Urothelium cell line (cell line): ENCODE measurements at places on chromosomes 2 and 18.

- no peak for DNase-seq
Observed at GRCh38 chr2:74278176-74278575, 65.0 kb downstream of the SLC4A5 start.

GRCh38 chr2:95375532-95376150 lies 26.9 kb upstream of the FAHD2A start:
- DNase-seq: no peak

GRCh38 chr2:119006441-119006840 lies 64.4 kb downstream of the MARCO start:
- DNase-seq: no peak

DNA sequence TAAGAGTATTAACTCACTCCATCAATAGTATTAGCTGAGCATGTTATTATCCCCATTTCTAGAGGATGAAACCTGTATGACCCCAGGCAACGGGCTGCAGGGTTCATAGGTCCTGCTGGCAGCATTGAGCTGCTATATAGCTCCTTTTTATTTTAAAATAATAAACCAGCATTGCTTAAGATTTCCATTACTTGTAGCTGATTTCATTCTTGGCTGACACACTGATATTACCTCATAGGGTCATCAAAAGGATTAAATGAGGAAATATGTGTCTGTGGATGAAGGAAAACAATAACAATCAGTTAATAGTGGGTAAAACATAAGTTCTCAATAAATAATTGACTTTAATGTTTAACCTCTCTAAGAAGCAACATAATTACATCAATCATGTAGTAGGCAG lies 48.3 kb upstream of the NRP2 start:
- DNase-seq: no peak

- DNase-seq: no peak
Observed at GRCh38 chr2:216426166-216426777, 14.0 kb downstream of the SMARCAL1 start.

DNA sequence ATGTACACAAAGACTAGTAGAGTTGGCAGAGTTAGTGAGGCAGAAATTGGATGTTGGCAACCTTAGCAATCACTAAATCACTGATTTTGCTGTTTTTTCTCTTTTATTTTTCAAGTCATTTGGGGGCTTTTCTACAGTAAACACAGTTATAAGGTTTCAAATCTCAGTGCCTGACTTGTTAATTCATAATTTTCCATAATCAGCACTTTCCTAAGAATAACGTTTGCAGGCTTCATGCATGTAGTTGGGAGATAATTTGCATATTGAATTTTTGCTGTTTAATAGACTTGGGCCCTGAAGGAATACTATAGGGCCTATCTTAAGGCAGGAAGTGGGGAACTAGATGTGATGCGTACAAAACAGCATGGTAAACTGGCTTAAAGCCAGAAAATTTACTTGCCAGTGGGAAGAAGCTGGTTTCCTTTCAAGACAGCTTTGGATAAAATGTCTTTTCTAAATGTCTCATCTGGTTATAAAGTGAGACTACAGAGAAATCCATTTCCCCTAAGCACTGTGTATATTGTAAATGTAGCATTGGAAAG lies 127.2 kb upstream of the SMIM21 start:
- DNase-seq: no peak

- DNase-seq: no peak
Observed at GRCh38 chr2:231965102-231965501, 3.6 kb downstream of the DIS3L2 start.

DNA sequence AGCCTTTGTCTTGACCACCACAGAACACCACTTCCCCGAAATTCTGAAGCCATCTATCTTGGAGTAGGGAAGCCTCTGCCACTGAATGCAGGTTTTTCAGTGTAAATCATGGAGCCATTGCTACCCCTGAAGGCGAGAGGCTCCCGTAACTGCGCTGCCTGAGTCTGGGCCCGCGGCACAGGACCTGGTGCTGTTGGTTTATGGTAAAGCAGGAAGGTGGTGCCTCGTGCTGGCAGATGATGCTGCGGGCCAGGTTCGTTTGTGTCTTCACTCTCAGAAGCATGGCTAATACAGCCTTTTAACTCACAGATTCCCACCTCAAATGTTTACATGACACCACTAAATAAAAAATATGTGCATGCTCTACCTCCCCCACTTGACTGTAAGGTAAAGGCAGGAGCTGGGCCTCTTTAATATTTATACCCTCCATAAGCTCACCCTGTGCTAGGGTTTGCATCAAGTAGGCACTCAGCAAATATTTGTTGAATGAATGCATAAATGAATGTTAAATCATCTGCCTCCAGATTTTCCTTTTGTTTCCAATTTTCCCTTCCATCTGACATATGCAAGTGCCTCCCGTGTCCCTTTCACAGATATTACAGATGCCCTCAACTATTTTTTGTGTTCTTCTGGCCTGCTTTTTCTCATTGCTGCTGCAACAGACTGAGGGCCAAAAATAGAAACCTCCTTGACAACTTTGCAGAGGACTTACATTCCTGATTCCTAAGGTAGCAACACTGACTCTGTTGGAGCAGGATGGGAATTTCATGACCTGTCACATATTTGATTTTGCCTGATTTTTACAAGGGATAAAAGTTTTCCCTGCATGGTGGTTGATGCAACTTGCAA lies 83.5 kb upstream of the CPO start:
- DNase-seq: no peak

DNA sequence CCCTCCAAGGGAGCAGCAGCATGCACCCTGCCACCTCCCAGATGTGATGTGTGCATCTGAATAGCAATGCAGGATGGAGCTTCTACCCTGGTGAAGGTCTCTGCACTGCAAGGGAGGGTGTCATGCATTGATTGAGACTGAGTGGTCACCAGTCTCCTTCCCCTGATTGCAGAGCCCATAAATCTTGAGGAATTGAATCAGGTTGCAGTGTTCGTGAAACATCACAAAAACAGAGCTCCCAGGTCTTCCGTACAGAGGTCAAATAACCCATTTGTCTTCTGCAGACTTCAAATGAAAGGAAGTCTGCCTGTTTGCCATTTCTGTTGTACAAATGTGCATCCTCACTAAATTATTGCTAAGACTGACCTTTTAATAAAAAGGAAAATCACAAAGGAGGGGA lies 136.8 kb downstream of the WDSUB1 start:
- DNase-seq: no peak

DNA sequence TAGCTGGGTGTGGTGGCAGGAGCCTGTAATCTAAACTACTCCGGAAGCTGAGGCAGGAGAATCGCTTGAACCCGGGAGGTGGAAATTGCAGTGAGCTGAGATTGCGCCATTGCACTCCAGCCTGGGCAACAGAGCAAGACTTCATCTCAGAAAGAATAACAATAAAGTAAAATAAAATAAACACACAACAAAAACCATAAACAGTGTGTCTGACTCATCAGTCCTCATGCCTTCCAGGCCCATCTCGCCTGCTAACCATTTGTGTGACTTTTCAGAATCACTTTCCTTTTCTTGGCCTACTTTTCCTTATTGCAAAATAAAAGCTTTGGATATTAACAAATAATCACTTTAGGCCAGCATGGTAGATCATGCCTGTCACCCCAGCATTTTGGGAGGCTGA lies 42.0 kb upstream of the ASXL2 start:
- DNase-seq: no peak

- DNase-seq: no peak
Observed at GRCh38 chr2:181789827-181790448, 101.6 kb upstream of the ITPRID2 start.

DNA sequence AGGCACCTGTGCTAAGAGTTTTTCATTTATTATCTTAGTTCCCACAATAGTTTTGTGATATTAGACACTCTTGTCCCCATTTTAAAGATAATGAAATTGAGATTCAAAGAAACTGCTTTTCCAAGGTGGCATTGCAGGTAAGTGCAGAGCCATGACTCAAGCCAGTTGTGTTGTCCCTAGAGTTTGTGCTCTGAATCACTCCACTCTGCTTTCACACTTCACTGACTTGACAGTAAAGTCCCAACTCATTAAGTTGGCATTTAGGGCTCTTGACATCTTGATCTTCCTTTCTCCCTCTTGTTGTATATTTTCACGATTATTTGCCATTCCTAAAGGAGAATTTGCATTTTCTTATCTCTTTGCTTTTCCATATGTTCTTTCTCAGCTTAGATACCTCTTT lies 114.3 kb downstream of the DIS3L2 start:
- no peak for DNase-seq

GRCh38 chr2:101725515-101726192 lies 28.1 kb downstream of the MAP4K4 start:
- DNase-seq: no peak

DNA sequence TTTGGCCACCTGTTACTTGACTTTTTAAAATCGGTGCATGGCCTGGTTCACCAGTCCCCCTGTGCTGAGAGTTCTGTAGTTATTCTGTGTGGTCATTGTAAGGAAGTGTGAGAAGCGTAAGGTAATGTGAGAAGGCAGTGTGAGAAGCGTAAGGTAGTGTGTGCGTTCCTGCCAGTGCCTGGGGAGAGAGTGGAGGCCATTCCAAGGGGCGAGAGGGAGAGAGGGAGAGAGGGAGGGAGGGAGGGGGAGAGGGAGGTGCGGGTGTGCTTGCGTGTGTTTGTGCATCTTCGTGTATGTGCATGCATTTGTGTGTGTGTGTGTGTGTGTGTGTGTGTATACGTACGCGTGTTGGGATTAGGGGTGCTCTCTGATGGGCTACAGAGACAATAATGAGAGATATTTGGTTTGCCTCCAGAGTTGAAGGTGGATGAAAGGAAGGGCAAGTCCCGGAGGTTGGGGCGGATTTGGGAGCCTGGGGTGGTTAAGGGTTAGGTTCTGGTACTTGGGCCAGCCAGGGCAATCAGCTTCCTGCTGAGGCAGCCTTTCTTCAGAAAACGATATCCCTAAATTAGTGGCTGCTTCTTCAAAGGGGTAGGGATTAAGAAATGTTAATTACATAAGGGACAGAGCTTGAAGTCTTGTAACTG lies 53.7 kb downstream of the SGPP2 start:
- no peak for DNase-seq

DNA sequence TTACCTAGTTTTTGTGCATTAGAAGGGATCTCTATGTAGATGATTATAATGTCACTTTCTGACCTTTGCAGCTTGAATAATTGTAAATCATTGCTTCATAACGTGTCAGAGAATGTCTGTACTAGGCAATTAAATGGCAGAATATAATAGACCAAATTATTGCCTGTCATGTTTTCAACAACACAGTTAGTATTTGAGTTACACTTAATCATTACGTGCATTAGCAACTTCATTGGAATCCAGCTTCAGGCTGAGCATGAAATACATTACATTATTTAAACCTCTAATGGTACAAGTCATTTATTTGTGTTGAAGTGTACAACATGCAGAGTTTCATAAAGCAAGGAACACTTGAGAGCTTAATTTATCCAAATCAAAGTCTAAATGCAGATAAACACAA lies 48.0 kb downstream of the ZNF407 start:
- no peak for DNase-seq

DNA sequence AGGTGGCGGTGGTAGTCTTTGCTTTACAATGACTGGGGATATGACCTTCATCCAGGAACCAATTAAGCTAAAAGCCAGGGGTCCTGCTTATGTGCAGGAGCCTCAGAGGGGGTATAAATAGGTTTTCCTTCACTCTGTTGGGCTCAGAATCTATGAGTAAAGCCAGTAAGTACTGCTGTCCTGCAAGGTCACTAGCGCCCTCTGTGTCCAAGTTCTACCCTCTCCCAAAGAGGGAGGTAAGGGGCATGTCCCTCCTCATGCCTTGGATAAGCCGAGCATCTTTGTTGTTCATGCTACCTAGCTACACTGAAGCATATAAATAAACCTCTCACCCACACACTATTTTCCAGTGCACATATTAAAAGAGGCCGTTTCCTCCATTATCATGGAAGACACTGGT lies 79.4 kb downstream of the SPRED2 start:
- no peak for DNase-seq

- DNase-seq: no peak
Observed at GRCh38 chr2:74142340-74142739, 5.4 kb downstream of the BOLA3 start.

- no peak for DNase-seq
Observed at GRCh38 chr18:58064406-58064998, 20.5 kb downstream of the NEDD4L start.
